ENCODE measurements at places on chromosomes 6 and 20. TPM values are rescaled to one million over a fixed set of nuclear protein-coding genes. Genes with fewer than 3 reads are reported as not detected.
A peak's percentile ranks its signal among the peaks of the same experiment; 100 is the strongest.

The ACTL10 gene
- 2.0 TPM for total RNA-seq

The FUCA2 gene
- 60.8 TPM for total RNA-seq

DNA sequence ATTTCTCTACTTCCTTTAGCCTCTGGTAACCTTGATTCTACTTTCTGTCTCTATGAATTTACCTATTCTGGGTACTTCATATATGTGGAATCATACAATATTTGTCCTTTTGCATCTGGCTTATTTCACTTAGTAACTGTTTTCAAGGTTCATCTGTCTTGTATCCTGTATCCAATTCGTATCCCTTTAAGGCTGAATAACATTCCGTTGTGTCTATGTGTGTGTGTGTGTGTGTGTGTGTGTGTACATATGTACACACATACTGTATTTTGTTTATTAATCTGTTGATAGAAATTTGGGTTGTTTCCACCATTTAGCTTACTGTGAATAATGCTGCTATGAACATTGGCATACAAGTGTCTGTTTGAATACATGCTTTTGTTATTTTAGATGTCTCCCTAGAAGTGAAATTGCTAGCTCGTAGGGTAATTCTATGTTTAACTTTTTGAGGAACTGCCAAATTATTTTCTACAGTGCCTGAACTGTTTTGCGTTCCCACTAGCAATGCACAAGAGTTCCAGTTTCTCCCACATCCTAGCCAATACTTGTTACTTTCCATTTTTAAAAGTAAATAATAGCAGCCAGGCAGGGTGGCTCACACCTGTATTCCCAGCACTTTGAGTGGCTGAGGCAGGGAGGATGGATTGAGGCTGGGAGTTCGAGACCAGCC is 17.7 kb downstream of the SENP6 start:
- DNase-seq: peak; percentile 54

DNA sequence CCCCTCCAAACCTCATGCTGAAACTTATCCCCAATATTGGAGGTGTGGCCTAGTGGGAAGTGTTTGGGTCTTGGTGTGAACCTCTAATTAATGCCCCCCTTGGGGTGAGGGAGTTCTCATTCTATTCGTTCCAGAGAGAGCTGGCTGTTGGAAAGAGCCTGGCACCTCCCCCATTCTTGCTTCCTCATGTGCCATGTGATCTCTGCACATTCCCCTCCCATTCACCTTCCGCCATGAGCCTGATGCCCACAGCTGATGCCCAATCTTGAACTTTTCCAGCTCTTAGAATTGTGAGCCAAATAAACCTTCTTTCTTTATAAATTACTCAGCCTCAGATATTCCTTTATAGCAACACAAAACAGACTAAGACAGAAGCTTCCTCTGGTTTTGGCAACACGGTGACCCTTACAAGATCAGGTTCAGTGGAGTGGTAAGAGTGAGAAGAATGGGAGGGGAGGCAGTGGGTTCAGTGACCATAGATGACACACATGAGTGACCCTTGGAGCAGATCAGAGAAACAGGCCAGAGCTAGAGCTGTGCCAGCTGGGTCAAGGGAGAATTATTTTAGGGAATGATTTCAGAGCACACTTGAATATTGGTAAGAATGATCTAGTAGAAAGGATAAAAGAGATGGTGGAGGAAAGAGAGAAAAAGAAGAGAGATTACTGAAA is 176.4 kb downstream of the LY86 start:
- no peak for DNase-seq

- DNase-seq: peak; percentile 74
Observed at GRCh38 chr6:43798688-43799444, 28.9 kb downstream of the VEGFA start.

DNA sequence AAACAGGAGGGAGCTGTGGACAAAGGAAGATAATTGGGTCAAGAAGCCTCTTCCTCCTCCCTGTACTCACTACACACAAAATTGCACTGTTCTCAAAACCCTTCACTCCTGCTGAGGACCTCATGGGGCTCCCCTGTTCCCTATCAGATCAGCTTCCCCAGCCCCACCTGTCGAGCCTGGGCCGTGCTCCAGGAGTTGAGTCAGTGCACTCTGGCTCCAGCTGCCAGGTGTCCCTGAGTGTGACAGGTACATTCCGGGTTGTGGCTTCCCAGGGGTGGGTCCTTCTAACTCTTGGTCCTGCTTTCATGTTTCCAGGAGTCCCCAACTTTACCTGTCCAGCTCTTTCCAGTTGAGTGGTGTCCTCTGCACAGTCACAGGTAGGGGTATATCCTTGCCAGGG is 8.4 kb downstream of the RAB5IF start:
- no peak for DNase-seq

All from fibroblast of lung (primary cell).